ENCODE measurements at places on chromosomes 1 and 21.

GRCh38 chr1:41713557-41714327 is 205.0 kb downstream of the HIVEP3 start:
- no peak for DNase-seq

DNA sequence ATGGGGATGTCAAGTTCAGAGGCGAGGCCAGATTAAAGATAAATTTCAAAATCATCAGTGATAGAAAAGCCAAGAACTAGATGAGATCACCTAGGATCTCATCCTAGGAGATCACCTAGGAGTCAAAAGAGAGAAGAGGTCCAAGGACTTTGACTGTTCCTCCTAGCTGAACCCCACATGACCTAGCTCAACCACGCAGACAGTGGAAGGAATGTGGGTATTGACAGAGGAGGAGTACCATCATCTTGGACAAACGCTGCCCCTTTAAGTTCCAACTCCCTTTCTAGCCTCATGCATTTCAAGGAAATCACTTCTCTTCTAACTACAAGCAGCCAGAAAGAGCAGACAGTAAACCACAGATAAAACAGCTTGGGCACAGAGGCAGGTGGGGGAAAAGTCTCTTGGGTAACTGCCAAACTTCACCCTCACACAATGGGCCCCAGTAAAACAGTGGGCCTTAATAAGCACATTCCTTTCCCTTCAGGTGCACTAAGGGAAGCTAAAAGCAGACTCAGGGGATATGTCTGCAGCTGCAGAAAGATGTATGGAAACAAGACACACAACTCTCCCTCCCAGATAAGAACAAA is 12.5 kb upstream of the FAM76A start:
- no peak for DNase-seq

DNA sequence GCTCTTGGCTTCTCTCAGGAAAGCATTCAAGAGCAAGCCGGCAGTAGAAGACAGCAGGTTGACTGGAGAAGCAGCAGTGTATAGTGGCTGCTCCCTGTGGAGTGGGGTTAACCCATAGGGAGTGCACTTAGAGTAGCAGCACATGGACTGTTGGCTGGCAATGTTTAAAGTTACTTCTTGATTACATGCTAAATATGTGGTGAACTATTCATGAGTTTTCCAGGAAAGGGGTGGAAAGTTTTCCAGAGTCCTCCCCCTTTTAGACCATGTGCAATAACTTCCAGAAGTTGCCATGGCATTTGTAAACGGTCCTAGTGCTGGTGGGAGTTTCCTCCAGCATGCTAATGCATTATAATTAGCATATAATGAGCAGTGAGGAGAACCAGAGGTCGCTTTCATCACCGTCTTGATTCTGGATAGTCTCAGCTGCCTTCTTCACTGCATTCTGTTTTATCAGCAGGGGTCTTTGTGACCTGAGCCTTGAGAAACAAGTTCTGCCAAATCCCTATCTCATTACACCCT is 131.8 kb downstream of the CCDC185 start:
- DNase-seq = no peak

DNA sequence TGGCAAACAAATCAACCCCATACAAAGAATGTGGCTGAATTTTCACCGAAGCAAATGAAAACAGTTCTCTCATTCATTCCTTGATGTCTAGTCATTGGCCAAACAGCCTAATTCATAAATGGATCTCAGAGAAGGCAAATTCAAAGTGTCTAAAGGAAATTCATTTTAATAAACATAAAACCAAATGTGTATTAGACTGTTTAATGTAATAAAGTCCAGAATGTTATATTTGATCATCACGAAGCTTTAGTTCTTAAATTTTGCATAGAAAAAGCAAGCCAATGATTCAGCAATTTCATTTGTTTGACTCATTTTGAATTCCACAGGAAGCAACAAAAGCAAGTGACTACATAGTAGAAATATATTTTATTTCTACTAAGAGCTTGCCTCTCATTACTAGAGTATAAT is 379.2 kb upstream of the ADAMTS5 start:
- DNase-seq = no peak

GRCh38 chr1:165290148-165290547 is 66.4 kb downstream of the LMX1A start:
- no peak for DNase-seq
